Neuronal stem cell (in vitro differentiated cells): ENCODE measurements at places on chromosomes 1 and 21.

- H3K4me3 ChIP-seq = no peak overlapping the region
- no peak for DNase-seq
- no peak overlapping the region for H3K27ac ChIP-seq
- no peaks in the 10 kb centered on the region for H3K4me1 ChIP-seq
These were observed 53.9 kb upstream of the RBM15 start for GRCh38 chr1:110285316-110285715.

DNA sequence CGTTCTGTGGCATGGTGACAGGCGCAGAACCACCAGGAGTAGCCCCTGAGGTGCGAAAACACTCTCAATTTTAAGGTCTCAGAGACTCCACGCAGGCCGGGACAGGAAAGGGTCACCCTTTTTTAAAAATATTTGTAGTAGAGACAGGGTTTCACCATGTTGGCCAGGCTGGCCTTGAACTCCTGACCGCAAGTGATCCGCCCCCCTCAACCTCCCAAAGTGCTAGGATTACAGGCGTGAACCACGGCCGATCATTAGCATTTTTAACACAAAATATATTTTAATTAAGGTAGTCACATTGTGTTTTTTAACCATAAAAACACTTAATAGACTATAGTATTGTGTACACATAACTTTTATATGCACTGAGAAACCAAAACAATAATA, 31.1 kb downstream of the ATP2B4 start:
- no peak for DNase-seq
- H3K27ac ChIP-seq = no peak overlapping the region
- H3K27me3 ChIP-seq = no peaks in the 10 kb centered on the region
- H3K4me1 ChIP-seq = peaks cover 6% of the 10 kb centered on the region
- peaks cover 2% of the 10 kb centered on the region for H3K36me3 ChIP-seq

- no peaks in the 10 kb centered on the region for H3K4me1 ChIP-seq
- no peak for DNase-seq
- no peak overlapping the region for H3K27ac ChIP-seq
These were observed 210.1 kb upstream of the NRIP1 start for GRCh38 chr21:15274701-15275485.

DNA sequence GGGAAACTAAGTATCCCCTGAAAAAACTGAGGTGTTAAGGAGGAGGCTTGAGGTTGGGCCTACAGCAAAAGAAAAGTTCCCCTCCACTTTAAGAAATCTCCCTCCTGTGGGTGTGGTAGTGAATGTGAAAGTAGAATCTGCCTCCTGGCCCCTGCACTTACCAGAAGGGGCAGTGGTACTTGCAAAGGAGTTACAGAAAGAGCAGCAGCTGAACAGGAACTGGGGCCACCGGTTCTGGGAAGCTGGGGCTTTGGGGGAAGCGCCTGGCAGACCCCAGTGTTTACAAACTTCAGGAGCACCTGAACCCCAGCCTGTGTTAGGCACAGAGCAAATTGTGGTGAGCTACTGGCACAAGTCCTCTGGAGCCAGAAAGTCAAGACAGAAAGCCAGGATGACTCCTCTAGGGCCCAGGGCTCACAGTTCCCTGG, 250.2 kb upstream of the FGGY start:
- no peak for DNase-seq
- H3K4me3 ChIP-seq = no peak overlapping the region
- no peak overlapping the region for H3K27ac ChIP-seq
- peaks cover 3% of the 10 kb centered on the region for H3K4me1 ChIP-seq
- no peaks in the 10 kb centered on the region for H3K27me3 ChIP-seq

- peaks cover 5% of the 10 kb centered on the region for H3K4me1 ChIP-seq
- H3K27me3 ChIP-seq = no peaks in the 10 kb centered on the region
- peaks cover 86% of the 10 kb centered on the region for H3K36me3 ChIP-seq
- H3K4me3 ChIP-seq = no peak overlapping the region
- DNase-seq = no peak
These were observed 1.3 kb upstream of the THAP3 start for GRCh38 chr1:6623269-6623965.

DNA sequence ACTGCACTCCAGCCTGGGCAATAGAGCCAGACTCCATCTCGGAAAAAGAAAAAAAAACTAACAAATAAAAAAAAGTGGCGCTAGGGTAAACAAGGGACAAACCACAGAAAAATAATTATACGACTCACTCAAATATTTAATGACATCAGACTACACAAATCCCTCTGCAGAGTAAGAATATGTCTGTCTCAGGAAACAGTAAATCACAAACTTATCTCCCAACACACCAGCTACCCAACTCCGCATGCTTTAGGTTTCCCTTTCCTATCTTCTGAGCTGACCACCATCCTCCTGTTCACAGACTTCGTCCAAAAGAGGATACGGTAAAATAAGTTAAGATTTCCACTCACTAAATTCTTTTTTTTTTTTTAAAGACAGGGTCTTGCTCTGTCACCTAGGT, 16.2 kb downstream of the WDR47 start:
- H3K4me3 ChIP-seq = no peak overlapping the region
- no peaks in the 10 kb centered on the region for H3K36me3 ChIP-seq
- H3K27me3 ChIP-seq = no peaks in the 10 kb centered on the region
- DNase-seq = no peak

- H3K4me3 ChIP-seq = no peak overlapping the region
- no peaks in the 10 kb centered on the region for H3K27me3 ChIP-seq
- DNase-seq = no peak
- H3K27ac ChIP-seq = no peak overlapping the region
These were observed 53.3 kb upstream of the ERO1B start for GRCh38 chr1:236334893-236335545.

DNA sequence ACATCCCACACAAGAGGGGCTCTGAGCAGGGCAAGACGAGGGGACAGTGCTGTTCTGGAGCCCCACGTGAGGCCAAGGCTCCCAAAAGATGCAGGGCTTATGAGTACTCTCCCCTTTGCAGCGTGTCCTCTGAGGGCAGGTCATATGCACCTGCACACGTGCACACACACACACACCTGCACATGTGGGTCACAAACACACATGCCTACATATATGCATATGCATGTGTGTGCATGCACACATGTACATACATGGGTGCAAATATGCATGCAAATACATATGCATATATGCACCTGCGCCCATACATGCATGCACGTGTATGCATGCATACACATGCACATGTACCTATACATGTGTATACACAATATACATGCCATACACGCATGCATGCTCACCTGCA, 197.9 kb downstream of the NPHP4 start:
- no peak overlapping the region for H3K27ac ChIP-seq
- H3K27me3 ChIP-seq = no peaks in the 10 kb centered on the region
- no peaks in the 10 kb centered on the region for H3K36me3 ChIP-seq
- H3K4me3 ChIP-seq = no peak overlapping the region

DNA sequence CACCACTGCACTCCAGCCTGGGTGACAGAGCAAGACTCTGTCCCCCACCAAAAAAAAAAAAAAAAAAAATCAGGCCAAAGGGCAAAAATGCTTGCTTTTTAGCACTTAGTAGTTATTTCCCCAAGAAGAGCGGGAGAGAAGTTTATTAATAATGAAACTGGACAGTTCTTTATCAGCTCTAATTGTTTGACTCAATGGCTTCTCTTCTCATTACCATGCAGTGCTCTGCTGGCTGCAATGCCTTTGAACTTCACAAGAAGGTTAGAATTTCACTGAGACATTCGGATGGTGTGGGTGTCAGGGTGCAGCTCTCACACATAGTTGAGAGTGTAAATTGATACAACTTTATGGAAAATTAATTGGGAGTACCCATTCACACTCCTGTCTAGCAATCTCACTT, 63.7 kb downstream of the EDARADD start:
- H3K4me1 ChIP-seq = no peaks in the 10 kb centered on the region
- H3K27me3 ChIP-seq = no peaks in the 10 kb centered on the region
- H3K27ac ChIP-seq = no peak overlapping the region
- DNase-seq = no peak
- H3K36me3 ChIP-seq = no peaks in the 10 kb centered on the region
- H3K4me3 ChIP-seq = no peak overlapping the region

DNA sequence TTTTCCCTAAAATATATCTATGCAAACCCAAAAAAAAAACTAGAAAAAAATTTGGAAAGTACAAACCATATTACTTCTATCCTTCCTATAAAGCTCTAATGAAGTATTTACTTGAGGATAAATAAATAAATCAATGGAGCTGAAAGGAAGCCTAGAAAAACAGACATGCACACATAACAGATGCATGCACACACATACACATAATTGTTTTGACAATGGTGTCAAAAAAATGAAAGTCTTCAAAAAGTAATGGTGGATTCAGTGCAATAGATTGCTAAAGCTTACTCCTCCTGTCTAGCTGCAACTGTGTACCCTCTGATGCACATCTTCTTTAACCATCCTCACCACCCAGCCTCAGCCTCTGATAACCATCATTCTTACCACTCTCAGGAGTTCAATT, 521.9 kb upstream of the RGS18 start:
- no peaks in the 10 kb centered on the region for H3K36me3 ChIP-seq
- no peak overlapping the region for H3K27ac ChIP-seq
- no peak overlapping the region for H3K4me3 ChIP-seq

GRCh38 chr1:203280061-203280460, 25.3 kb upstream of the BTG2 start:
- H3K36me3 ChIP-seq = no peaks in the 10 kb centered on the region
- DNase-seq = no peak
- H3K4me3 ChIP-seq = no peak overlapping the region
- peaks cover 17% of the 10 kb centered on the region for H3K4me1 ChIP-seq

GRCh38 chr1:42758641-42759040, 8.2 kb downstream of the P3H1 start:
- no peaks in the 10 kb centered on the region for H3K4me1 ChIP-seq
- no peaks in the 10 kb centered on the region for H3K27me3 ChIP-seq
- H3K4me3 ChIP-seq = no peak overlapping the region
- no peak for DNase-seq

- H3K4me3 ChIP-seq = no peak overlapping the region
- DNase-seq = no peak
- no peaks in the 10 kb centered on the region for H3K27me3 ChIP-seq
- H3K36me3 ChIP-seq = no peaks in the 10 kb centered on the region
These were observed 177.3 kb upstream of the PLXNA2 start for GRCh38 chr1:208421486-208421885.

DNA sequence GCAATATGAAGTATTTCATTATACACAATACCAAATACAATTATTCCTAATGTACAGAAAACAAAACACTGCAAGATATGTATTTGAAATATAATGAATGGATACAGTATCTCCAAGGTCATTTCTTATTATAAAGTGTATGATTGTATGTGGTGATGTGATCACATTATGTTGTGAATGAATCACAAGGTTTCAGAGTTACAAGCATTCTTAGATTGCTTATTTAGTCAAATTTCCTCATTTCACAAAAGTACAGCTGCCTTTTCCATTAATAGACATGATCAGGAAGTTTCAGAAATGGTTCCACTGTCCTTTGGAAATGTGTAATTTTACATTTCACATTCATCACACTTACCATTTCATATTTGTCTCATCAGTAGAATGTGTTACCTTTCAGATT, 28.3 kb upstream of the NEK7 start:
- H3K4me3 ChIP-seq = no peak overlapping the region
- DNase-seq = no peak
- H3K4me1 ChIP-seq = no peaks in the 10 kb centered on the region
- no peak overlapping the region for H3K27ac ChIP-seq
- no peaks in the 10 kb centered on the region for H3K36me3 ChIP-seq
- no peaks in the 10 kb centered on the region for H3K27me3 ChIP-seq

- no peaks in the 10 kb centered on the region for H3K36me3 ChIP-seq
- H3K4me1 ChIP-seq = no peaks in the 10 kb centered on the region
- DNase-seq = no peak
- H3K4me3 ChIP-seq = no peak overlapping the region
- H3K27ac ChIP-seq = no peak overlapping the region
These were observed 154.6 kb downstream of the PLA2G4A start for GRCh38 chr1:186983327-186983726.

GRCh38 chr1:232718928-232719927, 86.0 kb upstream of the MAP10 start:
- H3K27me3 ChIP-seq = no peaks in the 10 kb centered on the region
- H3K27ac ChIP-seq = no peak overlapping the region
- no peaks in the 10 kb centered on the region for H3K4me1 ChIP-seq
- no peaks in the 10 kb centered on the region for H3K36me3 ChIP-seq

DNA sequence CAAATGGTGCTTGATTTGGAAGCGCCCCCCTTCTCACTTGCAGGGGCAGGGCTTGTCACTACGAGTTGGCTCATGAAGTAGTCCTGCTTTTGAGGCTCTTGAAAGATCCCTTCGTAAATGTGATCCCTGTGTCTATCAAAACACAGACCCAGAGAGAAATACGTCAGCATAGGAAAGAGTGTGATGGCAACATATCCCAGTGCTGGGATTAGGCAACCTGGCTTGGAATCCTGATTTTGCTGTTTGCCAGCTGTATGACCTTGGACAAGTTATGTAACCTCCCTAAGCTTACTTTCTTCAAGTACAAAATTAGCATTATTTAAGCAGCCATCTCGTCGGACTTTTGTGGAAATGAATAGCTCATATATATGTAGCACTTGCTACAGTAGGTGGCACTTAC, 228.4 kb downstream of the ATG4C start:
- no peak overlapping the region for H3K4me3 ChIP-seq
- no peak for DNase-seq
- no peaks in the 10 kb centered on the region for H3K36me3 ChIP-seq

- H3K27me3 ChIP-seq = no peaks in the 10 kb centered on the region
- no peak overlapping the region for H3K4me3 ChIP-seq
- no peak for DNase-seq
- H3K27ac ChIP-seq = no peak overlapping the region
These were observed 83.1 kb upstream of the ERRFI1 start for GRCh38 chr1:8109216-8109615.

GRCh38 chr1:224045556-224045955, 68.4 kb upstream of the FBXO28 start:
- H3K4me3 ChIP-seq = no peak overlapping the region
- H3K27me3 ChIP-seq = no peaks in the 10 kb centered on the region
- DNase-seq = no peak
- H3K27ac ChIP-seq = no peak overlapping the region
- H3K4me1 ChIP-seq = no peaks in the 10 kb centered on the region

DNA sequence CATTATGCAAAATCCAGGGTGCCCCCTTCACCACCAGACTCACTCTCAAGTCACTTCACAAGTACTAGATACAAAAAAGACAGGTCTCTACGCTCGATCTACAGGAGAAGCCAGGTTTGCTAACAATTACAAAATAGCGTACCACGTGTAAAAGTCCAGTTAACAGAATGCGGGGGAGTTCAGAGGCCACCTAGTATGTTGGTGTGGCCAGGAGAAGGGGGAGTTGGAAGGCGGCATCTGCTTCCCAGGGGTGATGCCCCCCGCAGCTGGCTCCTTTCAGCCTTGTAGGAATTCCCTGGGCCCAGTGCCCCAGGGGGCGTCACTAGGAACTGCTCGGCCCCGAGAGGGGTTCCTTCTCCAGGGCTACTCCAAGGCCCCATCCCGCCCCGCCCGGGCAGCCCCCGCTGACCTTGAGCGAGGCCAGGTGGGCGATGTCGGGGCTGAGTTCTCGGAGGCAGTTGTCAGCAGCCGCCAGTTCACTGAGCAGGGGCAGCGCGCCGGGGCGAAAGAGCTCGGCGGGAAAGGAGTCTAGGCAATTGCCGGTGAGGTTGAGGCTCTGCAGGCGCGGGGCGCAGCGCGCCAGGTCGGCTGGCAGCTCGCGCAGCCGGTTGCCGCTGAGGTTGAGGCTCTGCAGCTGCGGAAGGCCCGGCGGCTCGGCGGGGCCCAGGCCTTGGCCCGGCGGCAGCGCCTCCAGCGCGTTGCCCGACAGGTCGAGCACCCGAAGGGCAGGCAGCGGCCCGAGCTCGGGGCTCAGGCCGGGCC, 664 bp downstream of the LRRC47 start:
- H3K4me1 ChIP-seq = peaks cover 13% of the 10 kb centered on the region
- no peaks in the 10 kb centered on the region for H3K27me3 ChIP-seq
- peak overlapping the region; percentile 96 for H3K4me3 ChIP-seq

GRCh38 chr1:77830946-77831345, 51.5 kb downstream of the MIGA1 start:
- H3K4me3 ChIP-seq = no peak overlapping the region
- peaks cover 13% of the 10 kb centered on the region for H3K36me3 ChIP-seq
- no peak overlapping the region for H3K27ac ChIP-seq
- DNase-seq = no peak
